ENCODE measurements at places on chromosomes 1 and 21.

DNA sequence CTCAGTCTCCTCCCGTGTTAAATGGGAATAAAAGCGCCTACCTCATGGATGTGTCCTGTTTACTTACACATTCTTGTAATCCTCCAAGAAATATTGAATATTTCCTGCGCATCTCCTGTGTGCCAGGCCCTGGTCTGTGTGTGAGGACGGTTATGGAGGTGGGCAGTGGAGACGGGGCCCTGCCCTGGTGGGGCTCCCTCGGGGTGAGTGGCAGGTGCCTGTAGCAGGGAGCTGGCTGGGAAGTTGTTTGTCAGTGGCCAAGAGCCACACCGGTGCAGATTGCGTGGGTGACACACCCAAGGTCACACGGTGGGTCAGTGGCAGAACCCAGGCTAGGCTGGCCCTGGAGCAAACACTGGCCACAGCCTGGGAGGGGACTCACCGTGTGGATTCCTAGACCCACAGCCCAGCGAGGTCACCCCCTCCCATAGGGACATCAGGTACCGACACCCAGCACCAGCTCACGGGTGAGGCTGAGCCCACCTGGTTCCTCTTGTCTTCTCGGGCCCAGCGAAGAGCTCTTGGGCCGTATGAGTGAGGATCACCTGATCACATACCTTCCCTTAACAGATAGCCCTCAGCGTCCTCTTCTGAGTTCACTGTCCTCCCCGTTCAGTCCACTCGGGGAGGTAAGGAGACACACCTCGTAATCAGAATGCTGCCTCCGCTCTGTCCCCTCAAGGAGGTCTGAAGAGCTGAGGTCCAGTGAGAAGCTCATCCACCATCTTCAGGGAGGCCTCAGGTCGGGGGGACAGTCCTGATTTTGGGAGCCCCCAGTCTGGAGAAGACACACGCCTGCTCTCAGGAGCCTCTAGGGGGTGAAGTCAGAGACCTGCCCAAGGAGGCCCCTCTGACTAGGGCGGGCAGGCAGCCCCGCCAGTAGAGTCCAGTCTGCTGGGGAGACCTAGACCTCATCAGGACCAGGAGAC lies 349.6 kb downstream of the MATN1 start:
- DNase-seq, result no peak

DNA sequence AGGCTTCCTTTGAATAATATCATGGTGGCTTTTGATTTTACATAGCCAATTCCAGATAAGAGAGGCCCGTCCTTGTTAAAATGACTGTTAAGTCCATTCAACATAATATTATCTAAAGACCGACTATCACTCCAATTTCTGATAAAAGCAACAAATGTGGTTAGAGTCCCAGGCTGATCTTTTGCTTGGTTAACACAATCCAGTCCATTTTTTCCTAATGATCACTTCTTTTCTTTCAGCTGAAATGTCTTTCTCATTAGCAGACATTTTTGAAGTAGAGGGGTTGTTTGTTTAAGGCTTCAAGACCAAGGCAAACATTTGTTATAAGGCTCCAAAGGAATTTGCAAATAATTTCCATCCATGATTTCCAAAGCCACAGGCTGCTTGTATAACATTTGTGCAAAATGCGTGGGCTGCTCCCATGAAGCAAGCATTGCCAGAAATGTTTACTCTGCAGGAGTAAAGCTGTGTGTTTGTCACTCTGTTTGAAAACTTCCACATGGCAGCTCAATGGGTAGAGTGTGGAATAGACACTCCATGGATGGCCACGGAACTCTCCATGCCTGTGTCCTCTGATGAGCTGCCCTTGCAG lies 111.5 kb downstream of the PSMG1 start:
- no peak for DNase-seq

DNA sequence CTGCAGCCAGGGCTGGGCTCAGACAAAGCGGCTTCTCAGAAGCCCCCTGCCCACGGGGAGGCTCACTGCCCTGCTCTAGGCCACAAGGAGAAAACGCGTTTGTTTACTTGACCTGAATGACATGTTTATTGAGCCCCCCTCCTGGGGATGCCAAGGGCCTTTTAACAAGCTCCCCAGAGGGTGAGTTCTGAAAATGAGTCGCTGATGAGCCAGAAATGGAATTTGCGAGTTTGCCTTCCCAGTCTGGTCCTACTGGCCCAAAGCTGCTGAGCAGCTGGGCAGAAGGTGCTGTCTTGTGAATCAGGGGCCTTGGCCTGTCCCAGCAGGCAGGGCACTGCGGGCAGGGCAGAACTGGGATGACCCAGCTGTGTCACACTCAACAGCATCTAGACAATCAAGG lies 120.6 kb downstream of the SYF2 start:
- no peak for DNase-seq

DNA sequence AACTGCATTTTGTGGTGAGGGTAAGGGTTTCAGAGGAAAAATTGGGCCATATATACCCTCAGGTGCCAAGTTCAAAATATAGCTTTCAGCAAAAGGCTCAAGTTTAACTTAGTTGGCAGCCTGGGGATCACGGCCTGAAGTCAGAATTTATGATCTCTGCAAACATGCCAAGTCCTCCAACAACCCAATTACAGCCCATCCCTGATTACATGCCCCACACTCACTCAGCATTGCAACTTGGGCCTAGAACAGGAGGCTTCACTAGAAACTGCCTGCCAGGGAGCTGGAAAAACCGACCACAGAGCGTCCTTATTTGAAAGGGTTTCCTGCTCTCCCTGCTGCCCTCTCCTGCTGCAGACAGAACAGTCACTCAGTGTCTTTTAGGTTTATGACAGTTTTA lies 12.4 kb downstream of the FYB2 start:
- no peak for DNase-seq

GRCh38 chr1:184824691-184825323 lies 70.1 kb upstream of the EDEM3 start:
- no peak for DNase-seq

GRCh38 chr1:180652792-180653191 lies 21.0 kb downstream of the XPR1 start:
- no peak for DNase-seq

GRCh38 chr1:32894681-32895080 lies 6.5 kb downstream of the TMEM54 start:
- no peak for DNase-seq

Data from T follicular helper cell (primary cell).